ENCODE measurements at places on chromosomes 6 and 20.
A peak's percentile ranks its signal among the peaks of the same experiment; 100 is the strongest.

DNA sequence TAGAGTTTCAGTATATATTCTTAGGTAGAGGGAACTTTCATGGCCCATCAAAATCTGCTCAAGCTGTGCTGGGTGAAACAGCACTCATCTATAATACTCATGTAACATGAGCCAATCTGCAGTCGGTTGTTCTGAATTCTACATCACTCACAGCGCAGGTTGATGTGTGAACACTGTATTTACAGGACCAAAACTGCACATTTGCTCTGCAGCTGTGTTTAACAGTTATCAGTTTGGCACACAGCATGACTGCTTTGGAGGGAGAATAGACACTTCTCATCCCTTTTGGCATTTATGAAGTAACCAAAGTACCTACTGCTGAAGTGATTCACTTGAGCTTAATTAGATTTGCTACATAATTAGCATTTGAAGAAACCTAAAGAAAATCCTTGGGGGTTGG is 225.1 kb downstream of the BCKDHB start:
- DNase-seq: peak; percentile 52

DNA sequence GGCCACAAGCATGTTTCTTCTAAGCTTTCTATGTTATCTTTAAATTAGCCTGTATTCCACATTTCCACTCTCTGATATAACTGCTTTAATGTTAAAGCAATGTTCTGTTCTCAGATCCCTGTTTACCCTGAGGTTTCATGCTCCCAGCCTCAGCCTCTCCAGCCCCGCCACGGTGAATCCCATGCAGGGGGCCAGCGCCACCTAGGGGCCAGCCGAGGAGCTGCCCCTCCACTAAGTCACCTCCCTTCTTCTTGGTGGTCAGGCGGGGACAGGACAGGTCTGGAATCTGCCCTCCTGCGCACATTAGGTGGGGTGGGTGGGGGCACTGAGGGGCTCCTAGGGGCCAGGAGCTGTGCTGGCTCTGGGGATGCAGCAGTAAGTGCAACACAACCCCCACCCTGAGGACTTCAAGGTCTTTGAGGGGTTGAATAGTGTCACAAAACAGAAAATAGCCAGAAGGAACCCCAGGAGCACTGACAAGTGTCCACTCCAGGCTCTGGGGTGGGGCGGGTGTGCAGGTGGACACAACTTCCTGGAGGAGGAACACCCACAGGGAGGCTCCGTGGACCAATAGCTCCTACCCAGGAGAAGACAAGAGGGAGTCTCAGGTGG is 61.6 kb downstream of the RAB44 start:
- DNase-seq: peak; percentile 25

GRCh38 chr6:138345565-138346285 is 32.0 kb upstream of the SMIM28 start:
- DNase-seq: no peak

DNA sequence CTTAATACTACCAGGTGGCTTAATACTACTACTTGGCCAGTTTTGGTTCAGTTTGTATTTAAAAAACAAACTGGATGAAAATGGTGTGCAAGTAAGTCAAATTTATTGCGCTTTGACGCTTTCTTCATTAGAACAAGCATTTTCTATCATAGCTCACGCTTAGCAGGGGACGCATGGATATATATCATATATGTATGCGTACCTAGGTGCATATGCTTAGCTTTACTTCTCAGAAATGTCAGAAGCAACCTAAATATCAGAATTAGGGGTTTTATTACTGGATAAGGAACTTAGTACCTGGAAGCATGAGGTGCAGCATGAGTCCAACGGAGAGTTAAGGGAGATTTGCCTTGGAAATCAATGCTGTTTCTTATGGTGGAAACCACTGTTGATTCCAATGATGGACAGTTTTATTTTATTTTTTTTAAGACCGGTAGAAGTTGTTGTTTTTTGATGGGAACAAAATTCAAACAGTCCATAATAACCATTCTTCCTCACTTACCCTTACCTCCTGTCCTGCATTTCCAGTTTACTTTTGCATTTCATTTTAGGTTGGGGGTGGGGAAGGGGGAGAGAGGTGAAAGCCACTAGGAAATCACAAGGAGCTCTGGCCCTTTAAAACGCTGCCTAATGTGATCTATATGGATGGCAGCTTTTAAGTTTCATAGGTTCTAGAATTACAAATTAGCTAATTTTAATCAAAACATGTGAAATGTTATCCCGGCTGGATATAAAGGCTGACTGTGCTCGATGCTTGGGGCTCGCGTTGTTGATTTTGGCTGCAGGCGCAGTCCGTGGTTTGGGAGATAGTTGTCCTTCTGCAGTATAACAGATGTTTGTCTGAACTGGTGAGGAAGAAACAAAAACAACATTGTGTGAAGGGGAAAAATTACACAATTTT is 2.1 kb downstream of the SOBP start:
- DNase-seq: no peak

GRCh38 chr6:3516092-3516491 is 59.2 kb upstream of the SLC22A23 start:
- no peak for DNase-seq

DNA sequence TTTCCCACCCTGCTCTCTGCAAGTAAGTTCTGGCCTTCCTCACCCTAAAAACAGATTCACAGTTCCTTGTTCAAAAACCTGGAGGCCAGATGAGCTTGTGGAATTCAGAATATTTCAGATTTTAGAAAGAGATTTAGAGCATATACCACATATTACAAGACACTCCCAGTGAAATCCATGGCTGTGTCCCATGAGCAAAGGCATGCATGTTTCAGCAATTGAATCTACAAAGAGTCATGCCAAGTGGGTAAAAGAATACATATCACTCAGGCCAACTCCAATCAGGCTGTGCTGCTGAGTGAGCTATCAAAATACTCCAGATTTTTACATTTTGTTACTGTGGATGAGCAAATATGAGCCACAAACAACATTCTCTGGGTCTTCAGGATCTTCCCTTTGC is 10.2 kb upstream of the NEDD9 start:
- no peak for DNase-seq

- DNase-seq: no peak
Observed at GRCh38 chr6:106461084-106461483, 100.6 kb downstream of the CRYBG1 start.

- no peak for DNase-seq
Observed at GRCh38 chr6:41801380-41801779, 13.9 kb downstream of the TOMM6 start.

GRCh38 chr6:119818876-119819275 is 469.3 kb upstream of the MAN1A1 start:
- no peak for DNase-seq

DNA sequence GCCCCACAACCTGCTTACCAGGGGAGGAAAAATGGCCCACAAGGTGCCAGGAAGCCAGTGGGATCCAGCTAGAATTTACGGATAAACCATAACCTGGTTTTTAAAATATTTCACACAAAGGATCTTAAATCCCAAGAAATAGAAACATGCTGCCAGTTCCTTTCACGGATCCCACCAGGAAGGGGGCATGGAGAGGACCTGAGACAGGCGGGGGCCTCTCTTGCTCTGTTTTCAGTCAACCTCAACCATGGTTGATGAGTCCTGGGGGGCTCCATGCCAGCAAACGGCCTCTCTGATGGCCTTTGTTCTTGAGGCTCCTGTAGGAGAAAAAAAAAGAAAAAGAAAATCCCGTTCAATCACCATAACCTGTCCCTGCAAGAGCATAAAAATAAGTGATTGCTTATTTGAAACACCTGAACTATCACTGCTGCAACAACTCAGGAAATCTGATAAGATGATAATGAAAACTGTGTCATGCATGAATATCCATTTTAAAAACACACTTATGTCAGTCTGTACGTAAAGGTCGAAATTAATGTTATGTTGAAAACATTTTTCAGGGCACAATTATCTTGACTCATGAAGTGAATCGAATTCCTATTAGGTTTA is 125.8 kb upstream of the CST7 start:
- DNase-seq: no peak

- no peak for DNase-seq
Observed at GRCh38 chr20:57821935-57822334, 112.1 kb upstream of the PMEPA1 start.

DNA sequence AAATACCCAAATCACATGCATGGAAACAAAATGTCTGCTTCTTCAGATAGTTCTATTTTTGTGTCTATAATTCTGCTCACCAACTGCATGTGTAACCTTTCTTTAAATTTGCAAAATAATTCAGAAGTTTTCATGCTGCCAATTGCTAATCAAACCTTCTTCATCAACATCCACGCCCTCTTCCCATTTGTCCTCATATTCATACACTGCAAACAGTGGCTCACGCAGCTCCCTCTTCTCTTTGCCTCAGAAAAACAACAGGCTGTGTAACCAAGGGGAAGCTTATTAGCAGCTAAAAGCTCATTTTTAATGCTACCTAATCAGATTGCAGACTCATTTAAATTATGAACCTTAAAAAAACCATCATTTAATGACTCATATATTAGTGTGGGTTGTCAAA is 555.0 kb upstream of the EPHA7 start:
- no peak for DNase-seq

DNA sequence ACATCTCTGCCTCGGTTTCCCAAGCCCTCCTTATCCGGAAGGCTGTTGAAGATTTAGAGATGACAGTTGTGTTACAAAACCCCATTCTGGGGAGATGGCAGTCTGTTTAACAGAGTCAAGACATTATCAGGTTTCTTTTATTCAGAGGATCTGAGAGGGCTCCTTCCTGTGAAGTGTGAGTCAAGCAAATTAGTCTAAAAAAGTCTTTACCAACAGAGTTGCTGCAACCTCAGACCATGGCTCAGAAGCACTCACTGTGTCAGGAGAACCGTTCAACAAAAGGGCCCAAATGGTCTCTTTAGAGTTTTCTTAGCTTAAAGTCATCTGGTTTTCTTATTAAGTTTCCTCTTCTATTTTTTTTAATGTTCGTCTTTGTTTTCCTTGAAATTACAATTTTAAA is 717.8 kb downstream of the EPM2A start:
- DNase-seq: no peak

DNA sequence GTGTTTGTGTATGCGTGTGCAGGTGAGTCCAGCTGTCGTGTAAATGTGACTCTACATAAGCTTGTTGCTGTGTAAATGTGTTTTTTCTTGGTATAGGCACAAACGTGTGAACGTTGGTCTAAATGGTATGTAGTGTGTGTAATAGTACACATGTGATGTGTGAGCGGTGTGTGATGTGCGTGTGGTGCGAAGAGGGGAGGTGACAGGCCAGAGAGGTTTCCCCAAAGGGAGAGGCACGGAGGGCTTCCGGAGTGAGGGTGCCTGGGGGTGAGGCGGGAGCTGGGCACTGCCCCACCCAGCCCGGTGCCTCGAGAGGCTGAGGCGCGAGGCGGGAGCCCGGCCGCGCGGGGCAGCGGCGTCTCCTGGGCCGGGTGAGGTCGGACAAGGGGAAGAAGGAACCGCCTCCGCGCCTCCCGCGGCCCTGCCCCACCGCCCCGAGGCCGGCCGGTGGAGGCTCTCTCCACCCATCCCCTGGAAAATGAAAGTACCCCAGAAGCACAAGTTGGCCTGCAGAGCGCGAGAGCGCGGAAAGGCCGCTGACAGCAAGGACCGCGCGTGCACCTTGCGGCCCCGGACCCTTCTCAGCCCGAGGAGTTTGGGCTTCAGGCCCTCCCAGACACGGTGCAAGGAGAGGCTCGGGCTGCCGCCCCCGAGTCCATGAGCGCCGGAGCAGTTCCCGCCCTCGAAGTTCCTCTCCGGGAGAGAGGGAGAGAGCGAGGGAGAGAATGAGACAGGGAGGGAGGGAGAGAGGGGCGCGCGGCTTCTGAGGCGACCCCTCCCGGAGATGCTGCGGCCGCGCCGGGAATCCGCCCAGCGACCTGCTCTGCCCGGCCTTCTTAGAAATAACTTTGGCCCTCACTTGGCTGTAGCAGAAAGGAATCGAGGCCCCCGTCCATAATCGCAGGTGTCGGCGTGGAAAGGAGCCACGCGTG is 43.2 kb upstream of the OSTM1 start:
- DNase-seq: no peak

DNA sequence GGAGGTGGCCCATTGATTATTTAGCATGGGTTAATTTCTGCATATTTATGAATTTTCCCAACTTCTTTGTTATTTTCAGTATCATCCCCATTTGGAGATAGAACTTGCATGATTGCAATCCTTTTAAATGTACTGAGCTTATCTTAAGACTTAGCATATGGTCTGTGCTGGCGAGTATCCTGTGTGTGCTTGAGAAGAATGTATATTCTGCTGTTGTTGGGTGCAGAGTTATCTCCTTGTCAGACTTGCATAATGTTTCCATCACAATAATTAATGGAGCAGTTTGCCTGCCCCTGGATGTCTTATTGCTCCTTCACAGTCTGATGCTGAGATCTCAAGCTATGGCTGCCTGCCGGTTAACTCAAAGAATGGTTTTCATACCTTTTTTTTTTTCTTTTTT is 112.6 kb downstream of the CDYL start:
- no peak for DNase-seq

- DNase-seq: no peak
Observed at GRCh38 chr20:41064377-41064776, 35.8 kb downstream of the TOP1 start.

- no peak for DNase-seq
Observed at GRCh38 chr6:155630085-155630484, 174.4 kb upstream of the NOX3 start.

- no peak for DNase-seq
Observed at GRCh38 chr6:17962436-17963031, 24.9 kb downstream of the KIF13A start.

DNA sequence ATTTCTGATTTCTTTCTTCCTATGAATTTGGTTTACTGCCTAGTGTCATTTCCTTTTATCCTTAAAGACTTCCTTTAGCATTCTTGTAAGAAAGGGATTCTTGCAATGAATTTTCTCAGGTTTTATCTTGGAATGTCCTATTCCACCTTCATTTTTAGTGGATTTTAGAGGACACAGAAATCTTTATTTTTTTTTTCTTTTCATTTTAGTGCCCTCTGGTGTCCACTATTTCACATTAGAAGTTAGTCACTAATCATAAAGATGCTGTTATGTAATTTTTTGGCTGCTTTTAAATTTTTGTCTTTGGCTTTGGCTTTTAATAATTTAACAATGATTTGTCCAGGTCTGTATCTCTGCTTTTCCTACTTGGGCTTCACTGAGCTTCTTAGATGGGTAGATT is 28.1 kb downstream of the LMBRD1 start:
- no peak for DNase-seq

DNA sequence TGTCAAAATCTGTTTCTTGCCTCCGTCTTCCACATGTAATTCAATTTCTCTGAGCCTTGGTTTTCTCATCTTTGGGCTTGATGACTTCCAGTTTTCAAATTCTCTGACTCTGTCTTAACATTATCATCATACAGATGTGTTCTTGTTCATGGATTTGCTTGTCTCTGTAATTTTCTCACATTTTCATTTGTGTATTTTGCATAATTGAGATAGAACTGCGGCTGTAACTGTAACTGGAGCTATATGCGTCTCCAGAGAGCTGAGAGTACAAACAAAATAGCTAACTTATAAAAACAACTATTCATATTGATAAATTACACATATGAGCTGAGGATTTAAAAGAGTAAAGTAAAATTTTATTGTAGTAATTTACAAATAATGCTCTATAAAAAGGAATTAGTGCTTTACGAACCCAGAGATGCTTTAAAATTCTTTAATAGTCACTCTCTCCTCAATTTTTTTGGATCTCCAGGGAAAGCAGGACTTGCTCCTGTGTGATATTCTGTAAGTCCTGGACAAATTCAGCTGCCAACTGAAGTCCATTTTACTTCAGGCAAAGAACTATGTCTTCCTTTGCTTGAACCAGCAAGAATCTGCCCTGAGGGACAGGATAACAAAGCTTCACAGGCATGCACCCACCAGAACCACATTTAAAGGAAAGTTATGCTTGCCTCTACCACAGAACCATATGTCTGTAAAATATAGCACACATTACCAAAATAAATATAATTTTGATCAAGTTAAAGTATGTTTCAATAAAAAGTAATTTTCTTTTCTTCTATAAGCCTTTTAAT is 288.3 kb downstream of the KHDC1L start:
- no peak for DNase-seq

GRCh38 chr20:8139899-8140298 is 7.8 kb downstream of the PLCB1 start:
- no peak for DNase-seq

Measured in NCI-H1092 (cell line).